ENCODE measurements at places on chromosomes 1 and 21. TPM values are rescaled to one million over a fixed set of nuclear protein-coding genes. Genes with fewer than 3 reads are reported as not detected.

DNA sequence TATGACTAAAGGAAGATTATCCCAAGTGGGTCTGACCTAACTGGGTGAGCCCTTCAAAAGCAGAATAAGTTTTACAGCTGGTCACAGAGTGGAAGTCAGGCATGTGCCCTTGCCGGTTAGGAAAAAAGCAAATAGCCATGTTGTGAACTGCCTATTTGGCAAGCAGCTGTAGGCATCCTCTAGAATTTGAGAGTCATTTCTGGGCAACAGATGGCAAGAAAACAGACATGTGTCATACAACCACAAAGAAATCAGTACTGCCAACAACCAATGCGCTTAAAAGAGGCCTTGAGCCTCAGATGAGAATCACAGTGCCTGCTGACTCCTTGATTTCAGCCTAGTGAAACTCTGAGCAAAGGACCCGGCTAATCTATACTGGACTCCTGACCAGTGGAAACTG is 26.8 kb downstream of the LRRC53 start:
- peaks cover 14% of the 10 kb centered on the region for H3K4me1 ChIP-seq
- H3K36me3 ChIP-seq: no peaks in the 10 kb centered on the region
- no peaks in the 10 kb centered on the region for H3K27me3 ChIP-seq

- DNase-seq: peak; percentile 100
- peaks cover 15% of the 10 kb centered on the region for H3K4me1 ChIP-seq
- H3K27me3 ChIP-seq: no peaks in the 10 kb centered on the region
- peak overlapping the region; percentile 27 for H3K27ac ChIP-seq
- no peaks in the 10 kb centered on the region for H3K36me3 ChIP-seq
Observed at GRCh38 chr1:2133039-2133878, 61.3 kb downstream of the FAAP20 start.

DNA sequence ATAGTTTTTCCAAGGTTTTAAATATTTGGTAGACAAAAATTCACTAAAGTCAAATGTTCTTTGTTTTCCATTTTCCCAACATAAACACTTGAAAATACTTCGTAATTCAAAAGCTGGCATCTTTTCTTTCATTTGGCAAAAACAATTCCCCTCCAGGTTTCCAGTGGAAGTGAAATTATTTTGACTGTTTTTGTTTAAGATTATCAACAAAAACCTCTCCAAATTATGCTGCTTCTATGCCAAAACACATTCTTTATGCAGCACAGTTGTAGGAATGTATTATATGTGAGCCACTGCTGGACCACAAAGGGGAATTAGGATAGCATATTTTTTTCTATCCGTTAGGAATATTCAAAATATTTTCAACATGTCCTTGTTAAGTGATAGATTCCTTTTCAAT is 44.1 kb downstream of the SLC5A9 start:
- H3K27me3 ChIP-seq: no peaks in the 10 kb centered on the region
- no peak overlapping the region for H3K27ac ChIP-seq
- H3K4me3 ChIP-seq: no peak overlapping the region
- H3K36me3 ChIP-seq: no peaks in the 10 kb centered on the region

DNA sequence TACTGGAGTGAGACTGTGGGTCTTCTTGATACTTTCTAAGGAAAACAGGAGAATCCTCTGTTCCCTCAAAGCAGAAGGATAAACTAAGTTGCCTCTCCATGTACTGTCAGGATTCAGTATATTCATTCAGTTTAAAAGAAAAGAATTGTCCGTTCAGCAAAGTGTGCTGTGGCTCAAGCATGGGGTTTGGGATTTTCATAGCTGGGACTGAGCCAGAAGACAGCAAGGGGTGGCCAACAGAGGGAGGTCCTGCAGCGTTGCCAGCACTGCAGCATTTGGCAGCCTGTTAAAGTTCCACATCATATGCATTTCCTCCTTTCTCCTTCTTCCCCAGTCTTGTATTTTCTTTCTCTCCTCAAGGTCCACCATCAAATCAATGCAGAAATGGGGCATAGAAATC is 75.1 kb downstream of the DTL start:
- peaks cover 11% of the 10 kb centered on the region for H3K4me1 ChIP-seq
- DNase-seq: no peak
- H3K36me3 ChIP-seq: peaks cover 6% of the 10 kb centered on the region
- no peaks in the 10 kb centered on the region for H3K27me3 ChIP-seq
- no peak overlapping the region for H3K4me3 ChIP-seq

- DNase-seq: no peak
- H3K36me3 ChIP-seq: no peaks in the 10 kb centered on the region
- H3K4me3 ChIP-seq: no peak overlapping the region
- H3K4me1 ChIP-seq: peaks cover 4% of the 10 kb centered on the region
Observed at GRCh38 chr1:107877092-107877491, 87.9 kb downstream of the VAV3 start.

DNA sequence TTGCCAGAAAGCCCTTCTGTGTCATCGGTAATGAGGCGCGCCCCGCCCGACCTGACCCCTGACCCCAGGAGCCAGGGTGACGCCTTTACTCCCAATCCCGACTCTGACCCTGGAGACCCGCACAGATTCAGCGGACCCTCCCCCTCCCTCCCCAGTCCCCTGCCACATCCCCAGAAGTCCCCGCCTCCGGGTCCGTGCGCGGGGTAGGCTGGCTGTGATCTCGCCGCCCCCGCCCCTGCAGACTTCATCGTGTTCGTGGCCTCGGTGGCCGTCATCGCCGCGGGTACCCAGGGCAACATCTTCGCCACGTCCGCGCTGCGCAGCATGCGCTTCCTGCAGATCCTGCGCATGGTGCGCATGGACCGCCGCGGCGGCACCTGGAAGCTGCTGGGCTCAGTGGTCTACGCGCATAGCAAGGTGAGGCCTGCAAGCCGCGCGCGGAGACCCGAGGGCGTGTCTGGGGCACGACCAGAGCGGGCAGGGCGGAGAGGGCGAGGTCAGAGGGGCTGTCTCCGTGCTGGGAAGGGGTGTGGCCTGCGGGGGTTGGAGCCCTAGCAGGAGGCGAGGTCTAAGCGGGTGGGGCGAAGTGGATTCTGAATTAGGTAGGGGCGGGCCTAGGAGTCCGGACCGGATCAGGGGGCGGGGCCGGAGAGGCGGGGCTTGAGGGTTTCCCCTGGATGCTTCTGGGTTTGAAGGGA is 34.8 kb downstream of the KCNQ4 start:
- H3K36me3 ChIP-seq: no peaks in the 10 kb centered on the region
- H3K4me3 ChIP-seq: peak overlapping the region; percentile 51
- peaks cover 9% of the 10 kb centered on the region for H3K4me1 ChIP-seq
- peak; percentile 92 for DNase-seq

DNA sequence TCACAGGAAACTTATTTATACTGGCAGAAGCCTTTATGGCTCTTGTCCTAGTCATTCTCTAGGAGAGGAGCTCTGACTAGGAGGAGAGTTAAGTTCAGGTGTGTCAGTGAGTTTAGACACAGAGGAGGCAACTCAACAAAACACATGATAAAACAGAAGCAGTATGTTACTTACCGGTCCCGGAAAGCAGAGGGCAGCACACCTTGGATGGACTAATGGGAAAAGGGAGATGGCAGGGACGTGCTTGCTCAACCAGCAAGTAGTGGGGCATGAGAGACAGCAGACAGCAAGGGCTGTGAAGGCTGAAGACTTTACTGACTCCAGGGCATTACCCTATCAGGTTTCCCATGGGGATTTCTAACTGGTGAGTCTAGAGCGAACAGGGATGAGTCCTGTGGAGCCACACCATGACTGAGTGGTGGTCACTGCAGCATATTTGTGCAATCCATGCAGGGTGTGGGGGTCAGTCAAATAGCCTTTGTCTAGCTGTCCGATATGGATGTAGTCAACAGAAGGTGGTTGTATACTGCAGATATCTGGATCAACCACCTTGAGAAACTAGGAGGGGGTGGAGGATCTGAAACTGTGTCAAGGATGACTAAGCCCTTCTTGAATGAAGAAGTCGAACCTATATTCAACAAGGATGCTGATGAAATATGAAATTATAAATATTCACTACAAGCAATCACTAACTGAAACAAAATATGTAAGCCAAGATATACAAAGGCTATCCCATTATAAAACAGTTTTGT is 596.3 kb upstream of the CHRM3 start:
- no peaks in the 10 kb centered on the region for H3K4me1 ChIP-seq
- no peak overlapping the region for H3K27ac ChIP-seq
- DNase-seq: no peak
- no peaks in the 10 kb centered on the region for H3K27me3 ChIP-seq
- no peak overlapping the region for H3K4me3 ChIP-seq
- no peaks in the 10 kb centered on the region for H3K36me3 ChIP-seq

GRCh38 chr1:66207484-66207883 is 326.5 kb upstream of the SGIP1 start:
- H3K27me3 ChIP-seq: no peaks in the 10 kb centered on the region
- H3K4me3 ChIP-seq: no peak overlapping the region
- no peaks in the 10 kb centered on the region for H3K36me3 ChIP-seq
- no peak overlapping the region for H3K27ac ChIP-seq
- H3K4me1 ChIP-seq: no peaks in the 10 kb centered on the region

- no peak overlapping the region for H3K27ac ChIP-seq
- peaks cover 10% of the 10 kb centered on the region for H3K4me1 ChIP-seq
- H3K4me3 ChIP-seq: no peak overlapping the region
- no peak for DNase-seq
- no peaks in the 10 kb centered on the region for H3K36me3 ChIP-seq
Observed at GRCh38 chr1:221268295-221268694, 389.1 kb downstream of the HLX start.

DNA sequence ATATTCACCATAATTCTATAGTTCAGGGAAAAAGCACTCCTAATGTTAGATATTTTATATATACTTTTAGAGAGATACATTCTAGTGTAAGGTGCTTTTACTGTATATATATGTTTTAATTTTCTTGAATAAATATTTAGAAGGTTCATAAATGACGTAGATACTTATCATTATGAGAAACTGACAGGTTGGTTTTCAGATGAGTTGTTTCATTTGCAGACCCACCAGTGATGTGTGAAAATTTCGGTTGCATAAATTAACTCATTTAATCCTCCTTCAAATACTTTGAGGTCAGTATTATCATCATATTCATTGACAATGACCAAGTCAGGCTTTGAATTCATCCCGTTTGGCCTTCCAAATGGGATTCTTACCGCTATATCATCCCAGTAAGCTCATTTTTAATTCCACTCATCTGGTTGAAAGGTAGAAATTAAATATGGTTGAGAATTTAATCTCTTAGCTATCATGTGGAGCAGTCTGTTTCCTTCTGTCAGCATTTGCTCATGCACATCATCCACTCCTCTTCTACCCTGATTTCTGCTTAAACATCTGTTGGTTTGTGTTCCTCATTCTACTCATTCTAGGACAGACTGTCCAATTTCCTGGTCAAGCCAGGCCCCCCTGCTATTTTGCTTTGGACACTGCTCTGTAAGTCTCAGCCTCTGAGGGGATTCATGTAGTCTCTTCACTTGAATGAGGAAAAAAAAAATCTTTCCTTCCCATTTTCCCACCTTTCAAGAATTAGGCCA is 1156.6 kb downstream of the PLA2G4A start:
- DNase-seq: no peak
- H3K36me3 ChIP-seq: no peaks in the 10 kb centered on the region
- no peak overlapping the region for H3K4me3 ChIP-seq
- H3K4me1 ChIP-seq: no peaks in the 10 kb centered on the region
- H3K27me3 ChIP-seq: no peaks in the 10 kb centered on the region

- H3K27me3 ChIP-seq: no peaks in the 10 kb centered on the region
- H3K4me1 ChIP-seq: peaks cover 6% of the 10 kb centered on the region
- no peaks in the 10 kb centered on the region for H3K36me3 ChIP-seq
- H3K27ac ChIP-seq: no peak overlapping the region
- DNase-seq: no peak
Observed at GRCh38 chr1:198267921-198268320, 111.1 kb downstream of the NEK7 start.

Gene NMNAT2
- total RNA-seq: 2.7 TPM

Gene IGSF3
- 24.0 TPM for total RNA-seq

Gene TNFRSF14
- total RNA-seq: not detected

Gene TDRD5
- total RNA-seq: 0.09 TPM

Gene ALG14
- total RNA-seq: 0.53 TPM

Gene CACNA1S
- total RNA-seq: 0.12 TPM

Gene C1orf53
- 5.4 TPM for total RNA-seq

All from neural progenitor cell (in vitro differentiated cells).